ENCODE measurements at places on chromosomes 2 and 18.

DNA sequence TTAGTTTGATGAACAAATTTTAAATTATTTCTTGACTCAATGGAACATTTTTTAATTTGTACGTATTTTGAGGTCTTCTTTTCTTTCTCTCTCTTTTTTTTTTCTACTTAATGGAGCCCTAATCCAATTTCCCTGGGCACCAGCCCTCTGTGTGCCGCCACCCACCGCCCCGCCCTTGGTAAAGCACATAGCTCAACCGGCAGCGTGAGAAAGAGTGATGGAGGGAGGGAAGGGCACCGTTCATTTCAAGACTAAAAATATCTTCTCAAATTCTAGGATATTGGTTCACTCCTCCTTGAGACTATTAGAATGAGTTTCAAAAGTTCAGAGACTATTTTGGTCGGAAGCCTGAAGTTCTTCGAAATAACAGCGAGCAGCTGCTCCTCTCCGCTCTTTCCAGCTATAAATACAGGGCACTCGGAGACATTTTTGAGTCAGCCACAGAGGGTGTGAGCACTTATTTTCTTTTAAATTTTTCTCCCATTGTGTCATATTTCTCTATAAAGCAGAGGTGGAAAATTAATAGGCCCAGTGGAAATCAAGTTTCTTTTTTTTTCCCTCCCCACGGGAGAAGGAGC is 731.7 kb upstream of the ID2 start:
- no peak for DNase-seq

DNA sequence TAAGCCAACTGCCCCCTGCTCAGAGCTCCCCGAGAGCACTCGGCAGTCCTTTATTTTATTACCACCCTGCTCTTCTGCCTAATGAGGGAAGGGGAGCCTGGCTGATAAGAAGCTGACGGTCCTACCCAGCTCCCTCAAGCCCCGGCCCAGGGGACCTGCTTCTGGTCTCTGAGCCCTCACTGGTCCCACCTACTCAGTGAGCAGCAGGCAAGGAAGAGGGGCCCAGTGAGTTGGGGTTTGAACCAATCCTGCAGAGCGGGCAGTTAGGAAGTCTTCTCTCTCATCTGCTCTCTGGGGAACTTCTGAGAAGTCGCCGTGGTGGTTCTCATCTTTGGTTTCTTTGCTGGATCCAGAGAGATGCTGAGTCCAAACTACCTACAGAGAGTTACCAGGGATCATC is 218.9 kb downstream of the NDUFA10 start:
- DNase-seq = no peak

DNA sequence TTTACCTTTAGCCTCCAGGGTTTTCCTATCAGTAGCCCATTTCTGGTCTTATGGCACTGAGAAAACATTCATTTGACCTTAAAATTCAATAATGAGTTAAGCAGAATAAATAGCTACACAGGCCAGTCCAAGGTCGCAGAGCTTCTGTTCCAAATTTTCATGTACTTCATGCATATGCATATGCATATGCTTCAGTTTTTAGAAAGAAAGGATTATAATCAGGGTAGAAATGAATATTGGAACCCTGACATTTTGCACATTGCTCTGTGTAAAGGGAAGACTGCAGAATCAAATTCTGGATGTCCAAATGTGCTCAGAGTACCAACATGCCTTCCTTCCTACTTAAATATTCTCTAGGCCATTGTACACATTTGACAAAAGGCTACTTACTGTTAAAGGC is 104.9 kb downstream of the DPP4 start:
- DNase-seq = no peak

DNA sequence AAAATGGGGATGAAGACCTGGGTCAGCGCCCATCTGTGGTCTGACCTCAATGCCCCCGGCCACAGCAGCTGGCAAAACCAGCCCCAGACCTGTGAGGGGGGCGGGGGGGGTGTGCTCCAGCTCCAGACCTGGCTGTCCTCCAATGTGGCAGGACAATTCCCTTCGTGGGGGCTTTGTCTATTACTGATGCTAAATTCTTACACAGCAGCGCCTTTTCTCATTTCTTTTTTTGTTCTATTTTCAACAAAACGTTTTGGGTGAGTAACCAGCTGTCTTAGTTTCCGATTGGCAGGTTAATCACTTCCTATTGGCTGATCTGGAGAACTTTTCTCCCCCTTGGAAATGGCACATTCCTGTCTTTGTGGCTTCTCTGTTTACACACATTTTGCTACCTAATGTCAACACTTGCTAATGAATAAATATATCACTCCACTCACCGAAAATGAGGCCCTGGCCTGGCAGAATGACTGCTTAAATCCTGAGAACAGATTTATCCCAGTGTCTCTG is 4.4 kb downstream of the SMAD7 start:
- no peak for DNase-seq

- DNase-seq = no peak
Measured at GRCh38 chr2:108491848-108492247, 42.4 kb upstream of the LIMS1 start.

DNA sequence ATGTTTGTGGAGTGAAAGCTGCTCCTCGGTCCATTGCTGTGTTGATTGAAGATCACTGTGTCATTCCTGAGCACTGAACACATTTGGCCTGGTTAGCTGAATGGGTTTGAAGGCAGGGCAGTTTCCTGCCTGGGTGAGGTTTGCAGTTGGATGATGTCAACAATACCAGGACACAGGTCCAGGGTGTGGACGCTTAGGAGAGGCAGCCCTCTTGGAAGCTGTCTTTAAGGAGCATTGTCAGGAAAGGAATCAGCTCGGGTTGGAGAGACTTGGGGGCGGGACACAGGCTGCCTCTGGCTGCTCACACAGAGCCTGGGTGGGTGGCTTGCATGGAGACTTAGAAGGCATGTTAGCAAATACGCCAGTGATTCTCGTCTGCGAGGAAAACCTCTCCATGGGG is 237.7 kb downstream of the SEPTIN10 start:
- no peak for DNase-seq

DNA sequence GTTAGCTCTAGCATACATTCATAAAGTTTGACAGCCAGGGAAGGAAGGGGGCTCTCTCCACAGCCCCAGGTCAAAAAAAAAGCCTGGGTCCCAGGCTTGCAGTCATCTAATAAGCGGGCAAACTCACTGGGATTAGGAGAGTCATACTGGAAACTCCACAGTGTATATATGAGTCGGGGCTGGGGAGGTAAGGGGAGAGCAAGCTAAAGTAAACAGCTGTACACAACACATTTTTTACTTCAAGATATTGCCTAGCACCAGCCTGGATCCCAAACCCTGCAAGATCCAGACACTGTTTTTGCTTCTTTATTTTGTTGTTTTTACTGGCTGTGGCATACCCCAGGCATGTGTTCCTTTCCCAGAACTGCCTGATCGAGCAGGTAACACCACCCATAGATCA is 291.3 kb upstream of the TANK start:
- DNase-seq = no peak

- no peak for DNase-seq
Measured at GRCh38 chr18:34694591-34695165, 15.4 kb upstream of the DTNA start.

DNA sequence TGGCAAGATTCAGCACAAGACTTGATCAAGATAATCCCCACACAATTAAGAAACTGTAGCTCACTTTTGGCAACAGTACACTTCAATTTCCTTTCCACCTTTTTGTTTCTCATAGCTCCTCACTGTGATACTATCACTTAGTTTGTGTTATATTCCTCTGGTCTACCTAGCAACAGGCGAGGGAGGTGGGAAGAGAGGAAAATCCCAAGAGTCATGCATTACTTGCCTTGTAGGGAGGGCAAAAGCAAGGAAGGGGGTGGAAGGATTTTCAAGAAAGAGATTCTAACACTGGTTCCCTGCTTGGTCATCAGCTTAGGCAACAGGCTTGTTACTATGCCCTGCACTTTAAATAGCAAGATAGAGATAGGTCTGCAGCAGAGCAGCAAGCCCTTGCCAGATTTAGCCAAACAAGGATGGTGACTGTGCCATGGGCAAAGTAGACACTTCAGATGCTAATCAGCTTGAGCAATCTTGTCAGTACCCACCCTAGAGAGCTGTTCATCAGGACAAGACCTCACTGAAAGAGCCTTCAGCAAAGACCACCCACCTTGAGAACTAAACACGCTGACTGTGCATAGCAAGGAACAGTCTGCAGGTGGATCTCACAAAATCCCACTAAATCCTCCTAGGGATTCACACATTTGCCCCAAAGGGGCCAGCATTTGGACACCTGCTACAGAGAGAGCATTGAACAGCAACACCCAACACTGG is 134.6 kb downstream of the MBD2 start:
- DNase-seq = no peak

- no peak for DNase-seq
Measured at GRCh38 chr2:12679550-12680072, 37.1 kb upstream of the TRIB2 start.

DNA sequence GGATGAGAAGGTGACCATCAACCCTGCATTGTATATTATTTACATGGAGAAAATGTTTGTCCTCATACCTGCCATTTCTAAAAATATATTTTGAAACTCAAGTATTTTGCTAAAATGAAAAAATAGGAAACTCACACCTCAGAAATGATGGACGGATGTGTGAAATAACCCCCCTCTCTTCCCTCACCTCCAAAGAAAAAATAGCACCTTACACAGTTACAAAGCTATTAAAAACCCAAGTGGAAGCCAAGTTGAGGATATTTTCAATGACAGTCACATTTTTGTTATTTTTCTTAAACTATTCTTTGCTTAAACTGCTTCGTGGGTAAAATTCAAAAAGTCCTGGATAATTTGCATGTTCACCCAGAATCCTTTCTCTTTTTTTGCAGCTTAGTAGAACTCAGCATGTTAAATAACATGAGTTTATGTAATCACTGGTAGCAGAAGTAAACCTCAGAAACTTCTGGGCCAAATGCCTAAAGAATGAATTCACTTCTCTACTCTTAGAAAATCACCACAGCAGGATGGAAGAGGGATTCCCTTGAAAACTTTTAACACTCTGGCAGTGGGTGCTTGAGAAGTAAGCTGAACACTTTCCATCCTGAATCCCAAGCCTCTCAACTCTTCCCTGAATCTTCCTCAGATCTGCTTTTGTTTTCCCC is 768 bp downstream of the DSC1 start:
- DNase-seq = no peak

DNA sequence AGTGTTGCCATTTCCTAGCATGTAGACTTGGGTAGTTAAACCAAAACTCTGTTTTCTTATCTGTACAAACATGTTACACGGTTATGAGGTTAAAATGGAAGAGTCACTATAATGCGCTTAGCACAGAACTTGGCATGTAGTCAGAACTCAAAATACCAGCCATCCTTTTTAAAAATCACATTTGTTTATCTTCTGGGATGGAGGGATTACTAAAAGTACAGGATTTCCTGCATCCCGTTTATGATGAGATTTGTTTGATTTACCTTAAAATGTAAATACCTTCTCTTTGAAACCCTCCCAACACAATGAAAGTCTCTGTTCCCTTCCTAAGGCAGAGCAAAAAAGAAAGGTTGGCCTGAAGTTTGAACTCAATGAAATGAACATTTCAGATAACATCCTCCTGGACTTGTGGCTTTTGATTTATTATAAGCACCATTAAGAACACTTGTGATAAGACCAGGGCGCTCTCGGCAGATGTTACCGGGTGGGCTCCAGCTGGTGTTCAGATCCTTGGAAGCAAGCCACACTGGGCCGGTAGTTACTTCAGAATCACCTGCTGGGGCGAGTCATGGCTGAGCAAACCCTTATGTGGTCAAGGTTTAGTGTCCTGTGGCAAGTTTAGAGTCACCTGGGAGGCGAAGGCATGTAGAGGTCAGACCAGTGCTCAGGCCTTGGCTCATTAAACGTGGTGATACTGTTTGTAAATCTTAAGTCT is 105.7 kb downstream of the MGAT5 start:
- no peak for DNase-seq

- DNase-seq = no peak
Measured at GRCh38 chr2:241482126-241482955, 26.0 kb downstream of the STK25 start.

DNA sequence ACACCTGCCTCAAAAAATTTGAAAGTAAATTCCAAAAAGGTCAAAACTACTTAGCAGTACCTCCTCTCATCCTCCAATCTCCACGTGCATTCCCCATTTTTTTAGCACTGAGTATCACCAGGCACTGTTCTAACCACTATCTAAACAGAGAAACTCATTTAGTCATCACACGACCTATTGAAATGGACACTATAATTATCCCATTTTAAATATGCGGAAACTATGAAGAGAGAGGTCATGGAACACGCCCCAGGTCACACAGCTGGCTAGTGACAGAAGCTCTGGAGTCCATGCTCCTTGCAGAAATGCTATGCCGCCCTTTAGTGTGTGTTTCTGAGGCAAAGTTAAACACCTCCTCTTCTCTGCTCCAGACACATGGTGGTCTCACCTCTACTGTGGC is 99.5 kb downstream of the CABYR start:
- DNase-seq = no peak
